ENCODE measurements at places on chromosomes 4 and X.
A peak's percentile ranks its signal among the peaks of the same experiment; 100 is the strongest.

GRCh38 chrX:17922303-17922702, 61.2 kb upstream of the RAI2 start:
- DNase-seq = no peak

DNA sequence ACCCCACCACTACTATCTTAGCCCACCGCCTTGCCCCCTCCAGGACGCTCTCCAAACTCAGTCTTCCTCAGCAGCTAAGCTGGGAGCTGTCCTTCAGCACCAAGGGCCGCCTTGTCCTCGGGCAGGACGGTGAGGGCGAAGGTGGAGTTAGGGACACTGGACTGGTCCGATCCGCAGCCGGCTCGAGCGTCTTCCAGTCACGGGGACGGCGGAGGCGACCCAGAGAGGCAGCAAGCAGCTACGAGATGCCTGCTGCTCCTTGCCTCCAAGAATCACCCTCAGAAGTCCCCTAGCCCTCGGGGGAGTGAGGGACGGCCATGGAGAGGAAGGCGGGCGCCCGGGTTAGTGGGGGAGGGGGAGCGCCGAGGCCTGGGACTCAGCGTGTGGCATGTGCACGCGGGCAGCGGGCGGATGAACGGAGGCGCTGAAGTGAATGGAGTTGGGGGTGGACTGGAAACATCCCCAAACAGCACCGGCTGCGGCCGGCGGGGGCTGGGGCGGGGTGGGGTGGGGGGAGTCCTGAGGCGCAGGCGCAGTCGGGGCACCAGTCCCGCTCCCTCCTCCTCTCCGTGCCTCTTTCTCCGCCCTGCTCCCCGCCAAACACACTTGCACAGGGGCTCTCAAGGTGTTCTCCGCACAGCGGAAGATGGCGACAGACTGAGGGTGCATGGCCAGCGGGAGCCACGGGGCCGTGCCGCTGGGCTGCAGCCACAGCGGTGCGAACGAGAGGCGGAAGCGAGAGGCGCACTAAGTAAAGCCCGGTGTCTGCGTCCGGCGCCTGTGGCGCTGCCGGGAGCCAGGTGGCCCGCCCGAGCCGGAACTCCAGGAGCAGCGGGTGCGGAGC, at the start of gene NALF2:
Gene NALF2 (plus strand): TSS at position 545 of the 844 bp plus-strand sequence. CDS start 957 bp downstream, outside the sequence.
- DNase-seq = peak; percentile 60

DNA sequence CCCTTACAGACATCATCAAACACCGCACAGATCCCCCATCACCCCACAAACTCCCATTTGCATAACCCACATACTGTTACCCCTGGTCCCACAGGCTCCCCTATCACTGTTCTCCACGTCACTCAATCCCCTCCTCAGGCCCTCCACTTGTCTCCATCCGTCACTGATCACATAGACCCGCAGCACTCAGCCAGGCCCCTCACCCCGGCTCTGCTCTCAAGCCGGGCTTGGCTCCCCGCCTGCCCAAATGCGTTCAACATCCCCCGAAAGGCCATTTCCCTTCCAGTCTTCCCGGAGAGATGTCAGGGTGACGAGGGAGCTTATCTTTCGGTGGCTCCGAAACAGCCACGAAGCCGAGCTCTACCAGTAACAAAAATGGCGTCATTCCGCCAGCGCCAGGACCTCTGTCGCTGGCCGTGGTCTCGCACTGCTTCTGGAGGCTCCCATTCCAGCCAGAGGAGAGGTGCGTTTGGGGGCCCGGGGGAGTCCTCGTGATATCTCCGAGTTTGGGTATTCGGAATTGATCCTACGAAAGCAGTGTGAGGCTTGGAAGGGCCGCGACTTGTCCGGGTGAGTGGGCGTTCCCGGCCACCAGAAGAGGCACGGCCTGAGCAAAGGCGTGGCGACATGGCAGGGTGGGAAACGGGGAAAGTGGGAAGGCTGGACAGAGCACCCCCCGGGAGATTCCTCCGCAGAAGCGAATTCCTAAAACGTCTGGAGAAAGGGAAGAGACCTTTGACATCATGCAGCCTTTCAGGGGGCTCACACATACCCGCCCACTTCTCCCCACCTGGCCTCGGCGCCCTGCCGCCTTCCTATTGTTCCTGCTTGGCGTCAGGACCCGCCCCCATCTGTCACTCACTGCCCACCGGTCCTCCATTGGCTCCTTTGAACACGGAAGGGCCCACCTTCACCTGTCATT, at the start of gene ZNF630:
Gene ZNF630 (minus strand): TSS at position 577 of the 922 bp plus-strand sequence. CDS start 4,754 bp downstream, outside the sequence.
- peak; percentile 49 for DNase-seq

- DNase-seq = no peak
These were observed 135.3 kb downstream of the CPZ start for GRCh38 chr4:8727546-8728510.

GRCh38 chrX:75625232-75625631, 102.4 kb upstream of the ZDHHC15 start:
- DNase-seq = no peak

All from GM23248 (cell line).